ENCODE measurements at places on chromosomes 5 and 9. TPM values are rescaled to one million over a fixed set of nuclear protein-coding genes. Genes with fewer than 3 reads are reported as not detected.

EQTN gene
- total RNA-seq, result not detected

DNA sequence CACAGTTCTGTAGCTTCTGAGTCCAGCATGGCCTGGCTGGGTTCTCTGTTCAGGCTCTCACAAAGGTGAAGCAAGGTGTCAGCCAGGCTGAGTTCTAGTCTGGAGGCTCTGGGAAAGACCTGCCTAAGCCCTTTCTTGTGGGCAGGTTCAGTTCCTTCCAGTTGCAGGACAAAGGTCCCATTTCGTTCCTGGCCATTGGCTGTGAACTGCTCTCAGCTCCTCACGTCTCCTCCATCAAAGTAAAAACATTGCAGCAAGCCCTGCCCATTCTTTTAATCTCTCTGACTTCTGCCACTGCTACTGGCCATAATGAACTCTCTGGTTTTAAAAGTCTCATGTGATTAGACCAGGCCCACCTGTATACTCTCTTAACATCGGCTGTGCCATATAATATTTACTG is 61.6 kb upstream of the BARX1 start:
- no peaks in the 10 kb centered on the region for H3K36me3 ChIP-seq
- no peak overlapping the region for H3K27ac ChIP-seq
- H3K4me3 ChIP-seq, result no peak overlapping the region
- H3K4me1 ChIP-seq, result no peaks in the 10 kb centered on the region
- peaks cover 8% of the 10 kb centered on the region for H3K27me3 ChIP-seq

SPATA6L gene
- 7.1 TPM for total RNA-seq

DNA sequence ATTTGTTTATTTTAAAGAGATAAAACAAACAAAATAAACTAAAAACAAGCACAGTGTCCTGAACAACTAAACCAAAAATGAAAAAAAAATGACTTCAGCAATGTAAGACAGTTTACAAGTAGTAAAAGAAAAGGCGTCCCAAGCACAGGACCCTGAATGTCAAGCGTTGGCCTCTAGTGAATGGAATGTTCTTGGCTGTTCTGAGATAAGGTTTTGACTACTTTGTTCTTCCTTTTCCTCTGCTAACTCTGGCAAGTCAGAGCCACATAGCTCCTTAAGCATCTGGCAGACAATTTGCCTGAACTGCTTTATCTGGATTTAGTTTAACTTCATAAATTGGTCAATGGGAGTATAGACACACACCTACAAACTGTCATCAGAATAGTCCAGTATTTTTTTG is 655.2 kb downstream of the ANXA1 start:
- no peak overlapping the region for H3K27ac ChIP-seq
- H3K4me1 ChIP-seq, result no peaks in the 10 kb centered on the region
- no peaks in the 10 kb centered on the region for H3K36me3 ChIP-seq
- no peaks in the 10 kb centered on the region for H3K27me3 ChIP-seq
- DNase-seq, result no peak
